ENCODE measurements at places on chromosomes 2 and 18.

DNA sequence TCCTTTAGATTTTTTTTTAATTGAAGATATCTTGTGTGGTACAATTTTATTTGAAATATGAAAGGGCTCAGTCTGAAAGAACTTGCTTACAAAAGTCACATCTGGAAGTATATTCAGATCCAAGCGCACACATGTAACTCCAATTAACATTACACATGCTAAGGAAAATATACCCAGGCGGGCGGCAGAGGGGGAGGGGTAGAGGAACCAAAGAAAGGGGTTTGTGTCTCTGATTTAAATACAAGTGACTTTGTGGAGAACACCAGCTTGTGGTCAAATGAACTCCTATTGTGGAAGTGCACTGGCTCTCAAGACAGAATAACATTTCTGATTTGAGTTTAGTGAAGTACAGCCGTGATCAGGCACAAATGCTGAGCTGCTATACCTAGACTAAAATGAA is 280.2 kb upstream of the SOX11 start:
- no peaks in the 10 kb centered on the region for H3K27me3 ChIP-seq
- no peak overlapping the region for H3K27ac ChIP-seq
- H3K4me3 ChIP-seq: no peak overlapping the region
- DNase-seq: peak; percentile 45

DNA sequence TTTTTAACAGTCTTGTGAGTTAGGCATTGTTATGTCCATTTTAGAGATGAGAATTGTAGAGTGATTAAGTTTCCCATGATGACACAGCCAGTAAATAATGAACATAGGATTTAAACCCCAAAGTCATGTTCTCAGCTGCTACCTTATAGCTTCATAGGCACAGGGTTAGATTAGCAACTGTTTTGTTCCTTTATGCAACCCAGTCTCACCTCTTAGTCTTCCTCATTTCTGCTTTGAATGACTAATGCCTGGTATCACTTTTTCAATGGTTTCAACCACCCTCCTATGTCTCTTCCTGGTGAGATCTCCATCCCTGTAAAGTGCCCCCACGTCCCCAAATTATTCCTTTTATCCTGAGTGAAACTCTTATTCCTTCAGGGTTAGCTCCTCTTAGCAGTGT is 44.3 kb downstream of the MFSD6 start:
- H3K27ac ChIP-seq: no peak overlapping the region
- H3K36me3 ChIP-seq: no peaks in the 10 kb centered on the region
- H3K4me1 ChIP-seq: no peaks in the 10 kb centered on the region
- H3K27me3 ChIP-seq: no peaks in the 10 kb centered on the region
- no peak overlapping the region for H3K4me3 ChIP-seq

DNA sequence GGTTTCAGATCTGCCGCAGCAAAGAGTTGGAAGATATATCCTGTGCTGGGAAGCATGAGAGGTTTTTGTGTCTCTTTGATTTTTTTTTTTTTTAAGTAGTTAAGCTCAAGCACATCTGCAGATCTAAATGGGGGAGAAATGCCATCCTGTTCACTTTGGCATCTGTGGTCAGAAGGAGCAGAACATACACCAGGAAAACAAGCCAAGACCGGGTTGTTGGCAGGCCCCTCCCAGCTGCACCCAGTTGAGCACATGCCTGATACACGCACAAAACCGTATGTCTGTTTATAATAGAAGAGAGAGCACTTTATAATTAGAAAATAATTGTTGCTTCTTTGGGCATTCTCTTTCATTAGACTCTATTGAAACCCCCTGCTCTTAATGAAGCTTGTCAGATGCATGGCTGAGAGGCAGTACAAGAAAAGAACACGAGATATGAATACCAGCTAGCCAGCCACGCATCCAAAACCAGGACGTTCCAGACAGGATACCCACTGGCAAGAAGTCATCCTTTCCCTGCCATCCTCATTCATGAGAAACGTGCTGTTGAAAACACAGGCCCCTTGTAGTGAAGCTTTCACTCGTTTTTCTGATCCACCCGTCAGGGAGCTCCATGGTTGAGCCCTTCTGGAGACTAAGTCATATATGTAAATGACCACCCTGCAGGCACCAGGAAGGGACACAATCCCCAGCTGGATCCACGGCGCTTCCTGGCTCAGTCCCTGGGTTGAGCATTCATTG is 152.2 kb downstream of the ALPK2 start:
- DNase-seq: no peak
- H3K4me3 ChIP-seq: no peak overlapping the region
- H3K27ac ChIP-seq: no peak overlapping the region
- peaks cover 1% of the 10 kb centered on the region for H3K4me1 ChIP-seq

GRCh38 chr2:215409331-215410127 is 26.3 kb downstream of the FN1 start:
- no peaks in the 10 kb centered on the region for H3K27me3 ChIP-seq
- no peak for DNase-seq
- no peaks in the 10 kb centered on the region for H3K36me3 ChIP-seq
- no peak overlapping the region for H3K4me3 ChIP-seq
- no peak overlapping the region for H3K27ac ChIP-seq

DNA sequence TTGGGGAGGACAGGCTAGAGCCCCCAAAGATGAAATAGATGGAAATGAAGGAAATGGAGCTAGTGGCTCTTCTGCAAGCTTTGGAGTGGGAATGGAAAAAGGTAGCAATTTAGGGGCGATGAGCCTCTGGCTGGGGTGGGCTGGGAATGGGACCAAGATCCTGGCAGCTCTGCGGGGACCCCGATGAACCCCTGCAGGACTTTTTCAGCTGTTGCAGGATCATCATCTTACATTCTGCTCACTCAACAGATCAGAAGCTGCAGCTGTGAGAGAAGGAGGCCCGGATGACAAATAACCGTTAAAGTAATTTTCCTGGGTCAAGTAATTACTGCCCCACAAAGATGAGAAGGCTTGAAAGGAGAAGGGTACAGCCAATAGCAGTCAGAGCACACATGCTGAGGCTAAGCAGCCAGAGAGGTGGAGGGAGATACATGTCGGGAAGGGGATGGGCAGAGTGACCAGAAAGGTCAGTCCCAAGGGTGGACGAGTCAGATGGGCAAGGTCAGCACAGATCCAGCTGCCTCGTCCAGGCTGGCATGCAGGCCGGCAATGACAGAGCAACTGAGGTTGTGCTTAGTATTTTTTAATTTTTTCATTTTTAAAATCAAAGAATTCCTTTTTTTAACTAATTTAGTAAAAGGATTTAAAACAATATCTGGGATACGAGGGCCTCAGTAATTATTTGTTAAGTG is 245.0 kb upstream of the RAB6C start:
- peaks cover 13% of the 10 kb centered on the region for H3K4me1 ChIP-seq
- H3K27me3 ChIP-seq: no peaks in the 10 kb centered on the region
- no peak overlapping the region for H3K4me3 ChIP-seq
- no peak overlapping the region for H3K27ac ChIP-seq
- no peaks in the 10 kb centered on the region for H3K36me3 ChIP-seq

- H3K36me3 ChIP-seq: peaks cover 6% of the 10 kb centered on the region
- H3K27me3 ChIP-seq: no peaks in the 10 kb centered on the region
- H3K27ac ChIP-seq: no peak overlapping the region
- DNase-seq: no peak
- no peak overlapping the region for H3K4me3 ChIP-seq
- no peaks in the 10 kb centered on the region for H3K4me1 ChIP-seq
Observed at GRCh38 chr2:88686320-88686719, 5.2 kb upstream of the RPIA start.

GRCh38 chr18:75107931-75108276 is 101.0 kb downstream of the PTGR3 start:
- DNase-seq: no peak
- H3K36me3 ChIP-seq: no peaks in the 10 kb centered on the region
- H3K27me3 ChIP-seq: no peaks in the 10 kb centered on the region
- H3K27ac ChIP-seq: no peak overlapping the region

DNA sequence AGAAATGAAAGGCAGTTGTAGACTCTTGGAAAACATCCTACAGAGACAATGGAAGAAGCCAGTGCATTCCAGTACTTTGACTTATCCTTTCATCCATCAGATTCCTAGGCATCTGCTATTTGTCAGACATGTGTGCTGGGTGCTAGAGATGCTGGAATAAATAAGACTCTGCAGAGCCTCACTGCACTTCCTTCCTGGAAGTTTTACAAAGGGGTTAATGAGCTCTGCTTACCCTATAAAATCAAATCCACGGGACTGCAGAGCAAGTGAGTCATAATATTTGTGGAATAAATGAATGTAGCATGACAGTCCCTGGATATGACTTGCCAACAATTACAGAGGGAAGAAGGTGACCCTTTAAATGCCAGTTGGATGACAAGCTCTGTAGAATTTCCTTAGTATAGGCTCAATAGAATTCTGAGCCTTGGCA is 52.7 kb upstream of the NPAS2 start:
- DNase-seq: no peak
- no peaks in the 10 kb centered on the region for H3K36me3 ChIP-seq
- no peak overlapping the region for H3K4me3 ChIP-seq
- H3K27ac ChIP-seq: no peak overlapping the region
- no peaks in the 10 kb centered on the region for H3K4me1 ChIP-seq

DNA sequence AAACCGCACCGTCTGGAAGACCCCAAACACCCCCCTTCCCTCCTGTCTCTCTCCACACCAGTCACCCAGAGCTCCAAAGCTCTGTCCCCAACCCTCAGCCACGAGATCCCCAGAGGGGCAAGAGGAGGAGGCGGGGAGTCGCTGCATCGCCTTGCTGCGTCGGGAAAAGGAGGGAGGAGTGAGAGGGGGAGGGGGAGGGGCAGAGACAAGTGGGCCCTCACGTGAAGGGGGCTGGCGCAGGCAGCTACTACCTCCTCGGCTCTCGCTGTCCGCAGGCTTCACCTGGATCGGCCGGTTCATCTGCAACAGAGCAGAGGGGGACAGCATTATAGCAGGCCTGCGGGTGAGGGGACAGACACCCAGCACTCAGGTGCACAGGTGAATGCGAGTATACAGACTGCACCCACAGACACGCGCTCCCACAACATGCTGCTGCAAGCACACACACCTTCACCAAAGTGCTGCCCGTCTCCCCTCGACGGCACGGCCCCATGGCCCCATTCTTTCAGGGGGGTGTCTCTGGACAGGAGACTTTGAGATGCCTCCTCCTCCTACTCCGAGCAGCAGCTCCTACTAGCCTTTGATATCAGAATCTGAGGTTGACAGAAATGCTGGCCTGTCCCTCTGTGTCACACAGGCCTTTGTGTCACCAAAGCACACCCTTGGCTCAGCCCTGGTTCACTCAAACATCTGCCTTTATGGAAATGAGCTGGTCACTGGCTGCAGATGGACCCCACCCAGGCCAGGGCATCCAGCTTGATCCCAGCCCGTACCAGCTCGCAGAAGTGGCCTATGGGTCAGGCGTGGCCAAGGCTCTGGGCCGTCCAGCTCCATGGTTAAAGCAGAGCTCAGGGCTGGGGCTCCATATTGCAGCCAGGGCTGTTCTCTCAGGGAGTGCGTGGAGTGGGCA is 243.8 kb downstream of the CELF4 start:
- H3K4me1 ChIP-seq: no peaks in the 10 kb centered on the region
- H3K27me3 ChIP-seq: no peaks in the 10 kb centered on the region
- no peaks in the 10 kb centered on the region for H3K36me3 ChIP-seq
- no peak overlapping the region for H3K27ac ChIP-seq

- no peaks in the 10 kb centered on the region for H3K36me3 ChIP-seq
- no peaks in the 10 kb centered on the region for H3K27me3 ChIP-seq
- no peak overlapping the region for H3K27ac ChIP-seq
- H3K4me3 ChIP-seq: no peak overlapping the region
- H3K4me1 ChIP-seq: no peaks in the 10 kb centered on the region
Observed at GRCh38 chr2:164764996-164765395, 76.6 kb downstream of the COBLL1 start.

DNA sequence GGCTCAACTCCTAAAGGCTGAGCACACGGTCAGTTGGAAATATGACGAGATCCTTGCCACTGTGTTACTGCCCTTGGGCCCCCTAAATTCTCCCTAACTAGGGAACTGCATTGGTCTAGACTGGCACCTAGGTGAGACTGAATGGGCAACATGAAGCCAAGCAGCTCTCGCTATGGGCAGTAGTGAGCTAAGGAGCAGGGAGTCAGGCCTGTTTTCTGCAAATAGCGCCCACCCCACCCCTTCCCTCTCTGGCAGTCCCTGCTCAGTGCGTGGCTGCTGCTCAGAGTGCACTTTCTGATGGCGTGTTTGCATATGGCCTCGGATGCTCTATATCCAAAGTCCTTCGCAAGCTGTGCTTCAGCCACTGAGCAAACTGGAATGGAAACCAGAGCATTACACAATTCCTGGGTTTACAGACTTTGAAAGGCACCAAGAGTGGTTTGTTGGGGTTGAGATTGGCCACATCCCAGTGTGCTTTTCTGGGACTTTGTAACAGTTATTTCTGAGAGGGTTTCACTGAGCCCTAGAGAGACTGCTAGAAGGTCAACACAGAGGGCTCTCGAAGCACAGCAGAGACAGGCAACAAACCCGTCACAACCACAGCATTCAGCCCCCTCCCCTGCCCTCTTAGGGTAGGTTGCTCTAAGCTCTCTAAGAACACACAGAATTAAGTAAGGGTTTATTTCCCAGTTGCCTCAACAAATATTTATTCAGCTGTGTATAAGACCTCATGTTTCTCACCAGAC is 419.9 kb downstream of the STK39 start:
- H3K4me1 ChIP-seq: no peaks in the 10 kb centered on the region
- no peak for DNase-seq
- H3K4me3 ChIP-seq: no peak overlapping the region
- no peak overlapping the region for H3K27ac ChIP-seq

- no peaks in the 10 kb centered on the region for H3K27me3 ChIP-seq
- peaks cover 12% of the 10 kb centered on the region for H3K4me1 ChIP-seq
- no peak overlapping the region for H3K27ac ChIP-seq
- no peak for DNase-seq
- H3K36me3 ChIP-seq: no peaks in the 10 kb centered on the region
- no peak overlapping the region for H3K4me3 ChIP-seq
Observed at GRCh38 chr2:183404392-183404791, 280.1 kb downstream of the NUP35 start.

DNA sequence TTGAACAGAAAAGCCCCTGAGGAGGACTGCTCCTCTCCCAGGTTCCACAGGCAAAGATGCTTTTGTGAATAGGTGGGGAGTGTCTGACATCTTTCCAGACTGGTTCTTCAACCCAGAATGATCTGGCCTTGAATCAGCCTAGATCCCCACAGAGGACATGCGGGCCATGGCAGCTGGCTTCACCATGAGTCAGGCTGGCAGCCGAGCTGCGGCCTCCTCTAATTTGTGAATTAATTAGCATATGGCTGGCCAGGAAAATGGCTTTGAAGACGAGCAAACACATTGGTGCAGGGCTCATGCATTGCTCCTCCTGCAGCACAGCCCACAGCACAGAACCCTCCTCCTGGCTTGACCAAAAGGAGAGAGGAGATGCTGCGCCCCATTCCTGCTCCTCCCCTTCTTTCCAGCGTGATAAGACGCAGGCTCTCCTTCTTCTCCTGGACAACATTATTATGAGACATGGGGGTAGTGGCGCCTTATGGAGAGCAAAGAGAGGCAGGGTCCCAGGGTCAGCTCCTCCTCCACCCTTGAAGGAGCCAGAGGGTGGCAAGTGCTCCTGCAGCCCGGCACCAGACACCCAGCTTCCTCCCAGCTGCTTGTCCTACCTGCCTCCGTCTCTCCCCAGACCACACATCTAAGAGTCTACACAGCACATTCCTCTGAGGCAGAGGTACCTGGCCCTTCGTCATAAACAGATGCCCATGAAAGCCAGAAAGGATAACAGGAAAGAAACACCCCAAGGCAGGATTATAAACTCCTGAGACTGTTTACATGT is 66.7 kb downstream of the EDAR start:
- H3K4me1 ChIP-seq: peaks cover 21% of the 10 kb centered on the region
- no peak overlapping the region for H3K27ac ChIP-seq
- no peak for DNase-seq
- H3K27me3 ChIP-seq: no peaks in the 10 kb centered on the region

- H3K4me3 ChIP-seq: no peak overlapping the region
- peaks cover 74% of the 10 kb centered on the region for H3K27me3 ChIP-seq
- DNase-seq: no peak
- H3K4me1 ChIP-seq: no peaks in the 10 kb centered on the region
- no peaks in the 10 kb centered on the region for H3K36me3 ChIP-seq
Observed at GRCh38 chr2:233339427-233339826, 14.9 kb upstream of the DGKD start.
